ENCODE measurements at places on chromosomes 5 and 9.

GRCh38 chr5:62689599-62690368 is 111.2 kb downstream of the LRRC70 start:
- DNase-seq, result no peak

GRCh38 chr9:129490583-129491486 is 130.1 kb downstream of the C9orf50 start:
- DNase-seq, result no peak

DNA sequence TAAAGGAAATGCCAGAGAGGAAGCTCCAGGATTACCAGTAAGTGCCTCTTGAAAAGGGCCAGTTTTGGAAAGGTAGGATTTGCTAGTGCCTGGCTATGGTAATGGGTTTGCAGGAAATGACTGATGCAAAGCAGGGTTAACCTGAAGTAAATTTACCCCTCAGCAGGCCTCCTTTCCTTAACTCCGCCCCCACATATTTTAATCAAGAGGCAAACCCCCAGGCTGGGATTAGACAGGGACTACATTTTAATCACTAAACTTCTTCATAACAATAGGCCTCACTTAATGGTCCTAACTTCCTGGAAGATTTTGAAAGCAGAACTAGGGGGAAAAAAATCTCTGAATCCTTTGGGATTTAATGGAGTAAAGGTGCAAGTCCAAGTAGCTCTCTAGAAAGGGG is 10.2 kb upstream of the SLC1A3 start:
- no peak for DNase-seq

DNA sequence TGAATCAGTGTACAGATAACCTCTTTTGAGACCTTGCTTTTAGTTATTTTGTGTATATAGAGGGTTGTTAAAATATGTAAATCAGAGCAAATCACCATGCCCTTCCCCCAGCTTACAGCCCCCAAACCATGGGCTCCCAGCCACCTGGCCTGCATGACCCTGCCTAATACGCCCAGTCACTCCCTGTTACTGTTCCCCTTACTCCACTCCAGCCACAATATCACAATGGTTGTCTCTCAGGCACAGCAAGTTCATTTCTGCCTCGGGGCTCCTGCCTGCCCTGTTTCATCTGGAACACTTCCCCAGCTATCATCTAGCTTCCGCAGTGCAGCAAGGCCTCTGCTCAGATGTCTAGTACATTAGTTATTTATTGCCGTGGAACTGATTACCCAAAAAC is 5.0 kb upstream of the CARD19 start:
- no peak for DNase-seq

DNA sequence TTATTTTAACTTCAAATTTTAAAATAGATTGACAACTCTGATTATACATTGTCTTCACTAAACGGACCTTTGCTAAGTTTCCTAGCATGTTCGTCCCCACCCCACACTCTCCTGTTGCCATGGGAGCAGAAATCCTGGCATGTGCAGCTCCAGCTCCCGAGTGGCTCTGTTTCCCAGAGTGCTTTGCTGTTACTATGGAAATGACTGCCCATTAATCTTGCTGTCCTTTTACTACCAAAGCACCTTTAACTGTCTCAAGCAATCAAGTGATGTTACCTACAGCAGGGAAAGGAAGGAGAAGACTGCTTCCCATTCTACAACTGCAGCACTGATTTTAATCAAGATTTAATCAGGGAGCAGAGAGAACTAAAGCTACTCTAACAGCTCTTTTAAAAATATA is 212.0 kb upstream of the KIF2A start:
- DNase-seq, result no peak

- no peak for DNase-seq
These were observed 61.4 kb upstream of the ADRA1B start for GRCh38 chr5:159854916-159855315.
